ENCODE measurements at places on chromosomes 3 and 15.
A peak's percentile ranks its signal among the peaks of the same experiment; 100 is the strongest.

DNA sequence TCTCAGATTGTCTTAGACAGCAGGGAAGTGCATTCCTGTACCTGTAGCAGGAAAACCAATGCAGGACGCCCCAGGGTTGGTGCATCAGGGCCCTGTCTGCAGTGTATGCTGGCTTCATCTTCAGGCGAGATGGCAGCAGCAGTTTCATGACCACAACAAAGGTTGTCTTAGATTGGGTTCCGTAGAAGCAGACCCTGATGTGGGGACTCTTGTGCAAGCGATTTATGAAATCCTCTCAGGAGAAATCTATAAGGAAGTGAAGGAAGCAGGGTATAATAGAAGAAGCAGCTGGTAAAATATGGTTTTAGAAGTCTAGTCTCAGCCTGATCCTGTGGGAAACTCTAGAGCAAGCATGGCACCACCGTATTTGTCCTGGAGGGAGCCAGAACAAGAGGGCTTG is 25.0 kb downstream of the DNAH1 start:
- no peak for DNase-seq

- DNase-seq: no peak
Measured at GRCh38 chr3:78724859-78725258, 1042.9 kb downstream of the ROBO1 start.

DNA sequence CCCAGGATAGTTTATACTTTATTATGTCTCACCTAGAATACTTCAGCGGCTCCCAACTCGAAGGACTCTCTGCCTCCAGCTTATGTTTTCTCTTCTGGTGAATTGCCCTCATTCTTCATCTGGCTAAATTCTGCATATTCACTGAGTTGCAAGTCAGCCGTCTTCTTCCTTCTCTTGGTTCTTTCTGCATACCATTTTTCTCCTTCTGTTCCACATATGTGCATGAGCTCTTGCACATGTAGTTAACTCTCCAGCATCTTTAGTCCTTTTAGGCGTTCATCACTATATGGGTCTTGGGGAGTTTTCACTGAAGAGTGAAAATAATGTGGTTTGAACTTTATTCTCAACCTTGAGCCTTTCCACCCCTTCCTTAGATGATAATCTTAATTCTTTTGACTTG is 70.1 kb downstream of the AP4E1 start:
- DNase-seq: no peak

- no peak for DNase-seq
Measured at GRCh38 chr15:61226361-61227256, 2.5 kb downstream of the RORA start.

GRCh38 chr15:71052356-71052755 is 62.9 kb upstream of the THSD4 start:
- peak; percentile 79 for DNase-seq

DNA sequence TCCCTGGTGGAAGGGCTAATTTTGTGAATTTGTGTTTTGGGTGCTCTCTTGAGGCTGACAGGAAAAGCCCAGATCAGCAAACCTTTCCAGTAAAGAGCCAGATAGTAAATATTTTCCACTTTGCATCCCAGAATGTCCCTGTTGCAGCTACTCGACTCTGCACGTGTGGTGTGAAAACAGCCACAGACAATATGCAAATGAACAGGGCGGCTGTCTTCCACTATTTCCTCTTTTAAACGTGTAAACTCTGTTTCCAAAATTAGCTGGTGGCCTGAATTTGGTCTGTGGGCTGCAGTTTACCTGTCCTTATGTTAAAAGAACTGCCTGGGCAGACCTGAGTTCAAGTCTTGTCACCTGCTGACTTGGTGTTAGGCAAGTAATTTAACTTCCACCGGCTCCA is 202.7 kb downstream of the EDEM1 start:
- no peak for DNase-seq

GRCh38 chr15:96374499-96374898 is 44.0 kb downstream of the NR2F2 start:
- DNase-seq: no peak

DNA sequence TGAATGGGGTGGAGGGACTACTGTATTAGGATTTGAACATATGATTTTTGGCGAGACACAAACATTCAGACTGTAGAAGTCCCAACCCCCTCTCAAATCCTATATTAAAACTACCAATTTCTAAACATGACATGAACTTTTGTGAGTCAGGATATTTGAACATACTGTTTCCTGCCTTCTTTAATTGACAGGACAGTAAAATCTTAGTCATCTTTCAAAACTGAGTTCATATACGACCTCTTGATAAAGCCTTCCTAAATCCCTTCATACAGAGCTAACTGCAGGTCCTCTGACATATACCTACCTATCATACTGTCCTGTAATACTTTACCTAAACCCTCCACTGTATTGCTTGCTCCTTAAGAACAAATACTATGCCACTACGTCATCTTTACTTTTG is 23.5 kb downstream of the ALDH1A2 start:
- no peak for DNase-seq

DNA sequence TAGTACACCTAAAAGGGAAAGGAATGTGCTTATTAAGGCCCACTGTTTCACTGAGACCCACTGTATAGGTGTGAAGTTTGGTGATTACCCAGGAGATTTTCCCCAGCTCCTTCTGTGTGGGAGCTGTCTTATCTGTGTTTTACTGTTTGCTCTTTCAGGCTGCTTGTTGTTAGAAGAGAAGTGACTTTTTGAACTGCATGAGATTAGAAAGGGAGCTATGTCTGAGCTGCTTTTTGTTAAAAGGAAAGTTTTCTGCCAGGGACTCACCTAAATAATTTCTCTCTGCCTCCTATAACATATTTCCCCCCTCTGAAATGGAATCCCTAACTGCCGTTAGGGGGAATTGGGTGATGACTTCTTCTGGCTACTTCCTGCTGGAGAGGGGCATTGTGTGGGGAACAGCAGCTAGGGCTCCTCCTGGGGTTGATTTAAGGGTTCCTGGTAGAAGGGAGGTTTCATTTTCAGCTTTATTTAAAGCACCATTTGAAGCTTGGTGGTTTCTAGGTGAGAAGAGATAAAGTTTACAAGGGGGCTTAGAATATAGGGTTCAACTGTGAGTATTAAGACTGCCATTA is 77.1 kb upstream of the ATP11B start:
- no peak for DNase-seq

GRCh38 chr3:183022936-183023516 is 42.7 kb upstream of the DCUN1D1 start:
- no peak for DNase-seq

- DNase-seq: no peak
Measured at GRCh38 chr3:13141991-13142412, 68.8 kb upstream of the IQSEC1 start.

DNA sequence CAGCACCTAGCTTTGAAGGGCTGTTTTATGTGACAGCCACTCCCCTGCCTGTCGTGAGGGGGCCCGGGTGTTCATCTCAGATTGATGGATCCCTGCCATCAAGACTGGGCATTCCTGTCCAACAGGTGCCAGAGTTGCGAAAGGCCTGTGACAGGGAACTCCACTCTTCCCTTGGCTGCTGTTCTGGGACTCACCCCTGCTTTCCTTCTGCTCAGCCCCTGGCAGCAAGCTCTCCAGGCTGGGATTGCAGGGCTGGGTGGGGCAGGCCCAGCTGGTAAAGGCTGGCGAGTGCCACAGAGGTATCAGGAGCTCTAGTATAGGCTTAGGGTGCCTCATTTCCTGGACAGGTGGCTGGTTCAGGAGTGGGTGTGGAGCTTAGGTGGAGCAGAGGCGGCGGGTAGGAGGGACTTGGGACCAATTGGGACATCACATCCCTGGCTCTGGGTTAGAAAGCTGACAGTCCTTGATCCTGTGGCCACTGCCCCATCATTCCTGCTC is at the start of gene PLA2G4B:
Gene PLA2G4B, plus strand, starts transcription at position 448 of the 498 bp plus-strand sequence. CDS start 67 bp downstream, outside the sequence.
- no peak for DNase-seq

- no peak for DNase-seq
Measured at GRCh38 chr3:30187366-30187765, 419.0 kb upstream of the TGFBR2 start.

DNA sequence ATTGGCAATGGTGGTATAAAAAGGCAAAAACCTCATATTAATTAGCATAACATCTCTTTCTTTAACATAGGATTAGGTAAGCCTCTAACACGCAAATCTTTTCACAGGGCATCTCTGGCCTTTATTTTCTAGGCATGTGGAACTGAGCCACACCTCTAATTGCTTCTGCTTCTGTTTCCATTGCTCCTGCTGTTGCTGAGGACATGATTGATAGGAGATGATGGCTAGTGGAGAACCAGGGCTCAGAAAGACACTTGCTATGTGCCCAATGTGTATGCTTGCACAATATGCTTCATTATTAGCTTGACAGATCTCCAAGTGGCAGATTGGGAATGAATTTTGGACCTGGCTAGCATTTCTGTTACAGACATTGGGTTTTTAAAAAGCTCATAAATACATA is 114.5 kb downstream of the EPHA3 start:
- no peak for DNase-seq

- DNase-seq: no peak
Measured at GRCh38 chr3:56205406-56205805, 262.9 kb downstream of the ERC2 start.

DNA sequence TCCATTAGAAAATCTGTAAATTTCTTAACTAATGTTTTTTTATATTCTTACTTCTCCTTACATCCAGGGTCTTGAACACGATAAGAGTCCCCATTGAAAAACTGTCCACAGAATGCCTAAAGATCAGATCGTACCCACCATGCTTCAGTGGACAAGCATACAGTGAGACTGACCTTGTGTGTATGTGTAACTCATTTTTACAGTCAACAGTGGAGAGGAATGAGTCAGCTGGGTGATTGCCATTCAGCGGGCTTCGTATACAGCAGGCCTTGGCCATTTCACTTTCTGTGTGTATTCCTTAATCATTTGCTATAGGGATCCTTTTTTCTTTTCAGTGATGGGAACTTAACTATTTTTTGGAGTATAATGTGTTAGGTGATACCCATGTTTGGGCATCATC is 10.6 kb downstream of the PARP14 start:
- no peak for DNase-seq

DNA sequence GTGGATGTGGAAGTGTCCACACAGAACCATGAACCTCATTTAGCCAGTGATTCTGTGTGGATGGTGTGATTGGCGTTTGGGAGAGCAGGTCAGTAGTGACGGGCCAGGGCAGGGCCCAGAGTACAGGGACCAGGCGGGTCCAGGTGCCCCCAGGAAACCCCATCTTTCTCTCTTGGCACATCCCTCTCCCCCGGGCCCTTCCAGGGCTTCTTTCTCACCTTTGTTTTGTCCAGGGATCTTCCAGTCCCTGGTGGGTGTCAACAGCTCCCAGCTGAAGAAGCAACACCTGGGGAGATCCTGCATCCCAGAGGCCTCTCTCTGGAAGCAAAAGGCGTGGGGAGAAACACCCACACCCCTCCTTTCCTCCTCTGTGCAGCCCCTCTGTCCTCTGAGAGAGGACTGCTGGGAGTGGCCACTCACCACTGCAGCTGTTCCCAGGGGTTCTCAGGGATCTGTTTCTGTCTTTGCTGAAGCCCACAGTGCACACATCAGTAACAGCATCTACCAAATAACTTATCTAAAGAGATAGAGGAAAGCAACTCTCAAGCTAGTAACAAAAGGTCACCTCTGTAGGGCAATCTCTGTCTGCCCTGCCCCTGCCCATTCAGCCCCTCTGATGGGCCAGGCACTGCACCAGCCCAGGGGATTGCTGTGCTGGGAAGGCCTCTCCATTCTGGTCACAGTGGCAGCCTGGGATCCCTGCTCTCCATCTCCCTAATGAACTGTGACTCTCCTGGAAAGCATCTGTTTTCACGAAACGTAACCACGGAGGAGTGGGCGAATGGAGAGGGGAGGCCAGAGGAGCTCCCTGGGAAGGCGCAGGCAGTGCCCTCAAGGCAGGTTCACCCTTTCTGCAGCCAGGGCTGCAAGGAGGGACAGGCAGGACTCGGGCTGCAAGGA is 98.3 kb upstream of the ALDH1A3 start:
- no peak for DNase-seq

DNA sequence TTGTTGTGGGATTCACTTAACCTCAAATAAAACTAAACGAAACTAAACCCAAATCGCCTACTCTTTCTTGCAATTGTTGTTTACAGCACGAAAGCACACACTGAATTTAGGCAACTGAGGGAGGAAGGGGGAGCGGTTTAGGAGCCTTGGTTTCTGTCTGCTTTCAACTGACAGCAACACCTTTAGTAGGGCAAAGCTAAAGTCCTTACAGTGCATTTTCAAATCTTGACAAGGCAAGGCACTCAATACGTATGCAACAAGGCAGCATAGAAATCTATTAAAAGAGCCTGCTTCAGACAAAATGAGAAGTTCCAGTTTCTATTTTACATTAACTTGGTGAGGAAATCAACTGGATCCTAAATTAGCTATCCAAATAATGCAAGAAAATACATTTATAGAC is 174.6 kb downstream of the CHST2 start:
- DNase-seq: no peak

- DNase-seq: no peak
Measured at GRCh38 chr15:79620112-79620857, 188.1 kb downstream of the MINAR1 start.

DNA sequence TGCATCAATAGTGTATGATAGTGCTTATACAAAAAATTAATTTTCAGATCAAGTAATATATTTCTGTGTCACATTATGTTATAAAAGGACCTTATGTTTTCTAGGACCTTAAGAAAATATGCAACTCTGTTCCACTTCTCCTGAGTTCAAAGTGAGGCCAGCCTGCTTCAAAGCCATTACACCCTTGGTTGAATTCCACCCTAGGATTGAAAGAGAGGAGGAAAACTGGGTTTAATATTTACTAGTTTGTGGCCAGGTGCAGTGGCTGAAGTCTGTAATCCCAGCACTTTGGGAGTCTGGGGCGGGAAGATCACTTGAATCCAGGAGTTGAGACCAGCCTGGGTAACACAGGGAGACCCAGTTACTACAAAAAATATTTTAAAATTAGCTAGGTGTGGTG is 32.9 kb upstream of the NR1I2 start:
- no peak for DNase-seq

GRCh38 chr3:45965253-45965652 is 22.0 kb downstream of the CXCR6 start:
- DNase-seq: no peak

DNA sequence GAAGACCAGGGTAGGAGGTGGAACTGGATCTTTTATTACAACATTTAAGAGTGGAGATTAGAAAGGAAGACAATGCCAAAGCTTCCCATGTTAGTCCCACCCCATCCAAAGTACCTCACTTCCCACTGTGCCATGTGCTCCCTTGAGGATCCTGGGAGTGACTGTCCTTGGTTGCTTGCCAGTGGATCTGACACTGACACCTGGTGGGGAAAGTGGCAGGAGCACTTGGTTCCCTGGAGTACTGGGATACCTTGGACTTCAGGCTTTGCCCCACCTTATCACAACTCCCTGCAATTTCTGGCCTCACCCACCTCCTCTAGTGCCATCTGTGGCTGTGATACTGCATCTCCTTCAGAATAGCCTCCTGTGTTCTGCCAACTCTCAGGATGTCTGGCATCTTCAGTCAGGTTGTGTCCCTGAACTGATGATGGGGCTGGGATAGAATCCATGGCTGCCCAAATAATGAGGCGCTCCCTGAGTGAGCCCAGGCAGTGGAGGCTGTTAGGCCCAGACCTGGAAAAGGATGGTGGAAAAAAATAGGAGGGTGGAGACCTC is 1.3 kb downstream of the ELL3 start:
- DNase-seq: no peak

DNA sequence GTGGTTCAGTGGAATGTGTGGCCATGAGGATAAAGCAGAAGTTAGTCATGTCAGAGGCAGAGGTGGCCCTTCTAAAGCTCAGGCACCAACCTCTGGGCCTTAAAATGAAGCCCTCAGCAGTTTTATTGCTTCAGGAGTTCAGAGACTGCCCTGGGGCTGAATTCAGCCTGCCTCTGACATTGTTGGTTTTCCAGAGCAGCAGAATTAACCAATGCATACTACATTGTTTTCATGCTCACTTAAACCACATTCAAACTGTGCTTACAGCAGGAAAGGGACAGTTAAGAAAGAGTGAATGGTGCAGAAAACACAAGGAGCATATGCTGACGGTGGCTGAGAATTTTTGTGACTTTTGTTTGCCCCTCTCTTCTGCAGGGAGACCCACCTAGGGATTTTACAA is 320.2 kb downstream of the CHST2 start:
- no peak for DNase-seq
